ENCODE measurements at places on chromosomes 3 and 15. TPM values are rescaled to one million over a fixed set of nuclear protein-coding genes. Genes with fewer than 3 reads are reported as not detected.

DNA sequence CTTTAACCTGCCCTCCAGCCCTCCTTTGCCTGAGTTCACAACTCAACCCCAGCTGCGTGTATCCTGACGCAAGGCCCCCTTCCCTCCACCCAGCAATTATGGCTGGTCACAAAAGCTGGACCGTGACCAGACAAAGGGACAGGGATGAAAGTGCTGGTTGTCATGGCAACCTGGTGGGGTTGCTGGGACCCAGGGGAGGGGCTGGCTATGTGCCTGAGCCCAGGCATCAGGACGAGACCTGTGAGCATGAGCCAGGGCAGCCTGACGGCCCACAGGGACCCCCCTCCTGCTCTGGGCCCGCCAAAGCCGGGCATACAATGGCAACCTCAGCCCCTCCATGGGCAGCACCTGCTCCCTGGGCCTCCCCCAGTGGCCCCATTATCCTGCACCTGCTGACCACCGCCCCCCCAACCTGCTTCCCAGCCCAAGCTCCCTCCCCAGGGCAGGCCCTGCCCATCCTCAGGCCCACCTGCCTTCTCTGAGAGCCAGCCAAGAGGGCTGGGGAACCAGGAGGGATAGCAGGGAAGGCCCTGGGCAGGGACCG lies 4.5 kb upstream of the DNAH1 start:
- DNase-seq: no peak

DNA sequence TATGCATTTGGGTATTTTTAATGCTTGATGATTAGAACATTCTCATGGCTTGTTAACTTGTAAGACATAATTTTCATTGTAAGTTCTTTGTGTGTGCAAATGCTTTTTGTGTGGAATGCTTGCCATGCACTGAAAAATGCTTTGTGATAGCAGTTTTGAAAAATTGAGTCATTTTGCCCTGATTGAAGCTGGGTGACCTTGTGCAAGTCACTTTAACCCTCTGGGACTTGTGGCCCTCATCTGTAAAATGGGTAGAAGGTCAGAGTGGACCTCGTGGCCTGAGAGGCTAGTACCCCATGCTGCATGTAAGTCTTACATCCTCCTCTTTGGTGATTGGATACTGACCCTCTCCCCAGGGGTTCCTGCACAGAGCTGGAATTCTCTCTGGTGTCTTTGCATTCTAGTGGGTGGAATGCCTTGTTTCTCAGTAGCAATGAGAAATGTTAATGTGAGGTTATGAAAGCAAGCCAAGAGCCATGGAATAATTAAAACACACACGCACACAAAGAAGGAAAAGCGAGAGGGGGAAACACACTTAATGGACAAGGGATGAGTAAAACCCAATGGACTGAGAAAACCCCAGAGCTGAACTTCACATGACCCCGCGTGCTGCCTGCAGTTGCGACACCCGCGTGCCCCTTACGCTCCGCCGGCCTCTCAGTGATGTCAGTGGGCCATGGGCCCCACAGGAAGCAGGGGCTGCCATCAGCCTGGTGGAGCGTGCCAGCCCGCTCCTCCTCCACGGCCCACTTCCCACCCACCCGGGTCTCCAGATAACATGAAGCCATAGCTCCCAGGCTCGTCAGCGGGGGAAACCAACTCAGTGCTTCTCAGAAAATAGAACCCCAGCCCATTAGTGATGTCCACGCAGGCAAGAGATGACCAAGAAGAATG lies 44.0 kb downstream of the SMAD3 start:
- DNase-seq: peak; percentile 50

DNA sequence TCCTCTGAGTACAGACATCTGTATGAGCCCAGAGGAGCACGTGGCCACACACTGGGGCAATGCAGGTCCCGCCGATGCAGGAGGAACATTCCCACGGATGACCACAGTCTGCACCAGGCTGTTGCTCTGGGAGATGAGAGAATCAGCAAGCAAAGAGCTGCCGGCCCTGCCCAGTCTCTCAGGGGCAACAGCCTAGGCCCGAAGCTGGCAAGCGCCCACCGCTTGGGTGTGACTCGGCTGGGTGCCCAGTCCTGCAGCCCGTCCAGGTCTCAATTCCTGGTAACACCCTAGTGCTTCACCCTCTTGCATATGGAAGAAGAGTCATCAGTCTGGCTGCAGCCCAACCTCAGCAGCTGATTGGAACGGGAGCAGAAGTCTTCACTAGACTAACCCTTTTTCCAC lies 153.7 kb upstream of the HES1 start:
- peak; percentile 88 for DNase-seq

DNA sequence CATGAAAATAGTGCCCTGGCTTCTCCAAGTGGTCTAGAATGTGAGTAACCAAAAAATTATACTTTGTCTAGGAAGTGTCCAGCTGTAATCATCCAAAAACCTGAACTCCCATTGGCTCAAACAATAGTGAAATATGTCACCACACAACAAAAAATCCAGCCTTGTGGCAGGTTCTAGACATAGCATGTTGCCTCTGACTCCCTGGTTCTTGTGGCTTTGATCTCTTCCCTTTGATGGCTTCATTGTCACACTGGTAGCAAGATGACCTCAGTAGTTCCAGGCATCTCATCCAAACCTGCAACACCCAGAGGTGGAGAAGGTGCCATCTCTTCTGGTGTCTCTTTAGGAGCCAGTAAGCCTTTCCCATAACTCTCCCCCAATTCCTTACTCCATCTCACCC lies 74.7 kb downstream of the CMSS1 start:
- DNase-seq: no peak

CFAP20DC gene
- polyA plus RNA-seq: 1.2 TPM

- peak; percentile 29 for DNase-seq
Measured at GRCh38 chr3:137259701-137260100, 301.9 kb downstream of the IL20RB start.

DNA sequence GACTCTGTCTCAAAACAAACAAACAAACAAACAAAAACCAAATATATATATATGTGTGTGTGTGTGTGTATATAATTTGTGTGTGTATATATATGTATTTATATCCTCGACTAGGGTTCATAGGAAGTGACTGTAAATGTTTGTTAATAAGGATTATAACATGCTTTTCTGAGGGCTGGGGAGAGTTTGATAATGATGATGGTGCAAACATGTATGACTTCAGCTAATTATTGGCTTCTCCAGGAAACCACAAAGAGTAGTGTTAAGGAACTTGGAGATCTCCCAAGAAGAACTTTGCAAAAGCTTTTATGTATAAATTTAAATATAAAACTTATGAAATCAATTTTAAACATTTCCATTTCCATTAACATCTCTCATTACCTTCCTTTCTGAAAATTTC lies 3.9 kb upstream of the OPA1 start:
- no peak for DNase-seq

- DNase-seq: no peak
Measured at GRCh38 chr3:24684506-24685023, 189.9 kb upstream of the THRB start.

DNA sequence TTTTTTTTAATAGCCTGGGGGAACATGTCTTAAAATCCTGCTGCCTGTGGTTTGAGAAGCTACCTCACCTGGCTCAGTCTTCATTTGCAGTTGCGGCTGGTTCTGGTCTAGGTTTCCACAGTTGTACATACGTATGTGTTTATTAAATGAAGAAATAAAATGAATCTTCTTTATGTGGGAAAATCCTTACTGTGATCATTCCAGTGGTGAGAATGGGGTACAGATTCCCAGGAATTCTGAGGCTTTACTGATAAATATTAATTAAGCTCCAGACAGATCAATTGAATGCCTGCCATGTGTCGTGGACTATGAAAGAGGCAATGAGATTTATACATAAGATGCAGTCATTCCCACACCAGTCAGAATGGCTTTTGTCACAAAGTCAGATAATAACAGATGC lies 356.1 kb upstream of the GRM7 start:
- DNase-seq: no peak

THSD4 gene
- 17.5 TPM for polyA plus RNA-seq

TERC gene
- polyA plus RNA-seq: not detected

GRCh38 chr3:183018421-183019192 lies 38.3 kb upstream of the DCUN1D1 start:
- no peak for DNase-seq

NBEAL2 gene
- 15.8 TPM for polyA plus RNA-seq

DNA sequence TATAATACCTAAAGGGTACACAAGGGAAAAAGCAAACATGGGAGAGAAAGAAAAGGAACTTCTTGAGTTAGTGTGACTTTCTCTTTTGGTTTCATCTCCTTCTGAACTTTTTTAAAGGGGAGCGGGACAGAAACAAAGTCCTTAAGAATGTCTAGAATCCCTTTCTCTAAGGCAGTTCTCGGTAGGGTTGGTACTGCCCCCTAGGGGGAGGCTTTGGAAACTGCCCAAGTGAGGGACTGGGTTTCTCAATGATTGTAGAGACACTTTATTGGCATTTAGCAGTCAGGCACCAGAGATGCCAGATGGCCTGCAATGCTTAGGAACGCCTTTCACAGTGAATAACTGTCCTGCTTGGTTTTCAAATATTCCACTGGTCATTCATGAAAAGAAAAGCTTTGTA lies 172.7 kb downstream of the WDR72 start:
- DNase-seq: no peak

GRCh38 chr3:23079976-23080375 lies 123.2 kb upstream of the UBE2E2 start:
- no peak for DNase-seq

DNA sequence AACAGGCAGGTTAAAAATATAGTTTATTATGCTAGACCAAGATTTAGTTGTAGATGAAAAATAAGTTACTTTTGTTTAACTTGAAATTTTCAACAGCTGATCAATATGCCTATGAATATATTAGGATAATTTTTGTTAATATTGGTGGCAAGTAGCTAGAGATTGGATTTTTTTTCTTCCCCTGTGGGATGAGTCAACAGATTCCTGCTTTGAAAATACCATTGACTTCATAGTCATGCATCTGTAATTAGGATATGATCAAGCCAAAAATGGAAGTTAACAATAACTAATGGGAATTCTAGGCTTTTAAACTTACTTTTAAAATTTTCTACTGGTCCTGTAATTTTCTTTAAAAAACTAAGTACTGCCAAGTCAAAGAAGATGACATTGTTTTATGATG lies 211.7 kb downstream of the ZIC1 start:
- no peak for DNase-seq

KLHL40 gene
- 206 TPM for polyA plus RNA-seq

SLC2A2 gene
- not detected for polyA plus RNA-seq

DNA sequence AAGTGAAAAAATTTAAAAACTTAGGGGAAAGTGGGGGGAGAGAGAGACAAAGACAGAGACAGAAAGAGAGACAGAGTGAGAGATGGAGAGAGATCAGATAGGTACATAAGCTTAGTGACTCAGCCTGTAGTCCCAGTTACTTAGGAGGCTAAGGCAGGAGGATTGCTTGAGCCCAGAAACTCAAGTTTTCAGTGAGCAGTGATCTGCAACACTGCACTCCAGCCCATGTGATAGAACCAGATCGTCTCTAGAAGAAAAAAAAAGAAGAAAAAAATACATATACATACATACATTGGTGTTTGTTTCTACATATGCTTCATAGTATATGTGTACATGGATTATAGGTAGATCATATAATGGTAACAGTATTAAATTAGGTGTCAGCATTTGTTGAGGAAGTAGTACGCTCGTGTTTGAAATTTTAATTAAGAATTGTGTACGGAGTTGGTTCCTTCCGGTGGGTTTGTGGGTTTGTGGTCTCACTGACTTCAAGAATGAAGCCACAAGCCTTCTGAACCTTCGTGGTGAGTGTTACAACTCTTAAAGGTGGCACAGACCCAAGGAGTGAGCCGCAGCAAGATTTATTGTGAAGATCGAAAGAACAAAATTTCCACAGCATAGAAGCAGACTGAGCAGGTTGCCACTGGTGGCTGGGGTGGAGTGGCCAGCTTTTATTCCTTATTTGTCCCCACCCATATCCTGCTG lies 38.3 kb upstream of the SNRPN start:
- no peak for DNase-seq

DNA sequence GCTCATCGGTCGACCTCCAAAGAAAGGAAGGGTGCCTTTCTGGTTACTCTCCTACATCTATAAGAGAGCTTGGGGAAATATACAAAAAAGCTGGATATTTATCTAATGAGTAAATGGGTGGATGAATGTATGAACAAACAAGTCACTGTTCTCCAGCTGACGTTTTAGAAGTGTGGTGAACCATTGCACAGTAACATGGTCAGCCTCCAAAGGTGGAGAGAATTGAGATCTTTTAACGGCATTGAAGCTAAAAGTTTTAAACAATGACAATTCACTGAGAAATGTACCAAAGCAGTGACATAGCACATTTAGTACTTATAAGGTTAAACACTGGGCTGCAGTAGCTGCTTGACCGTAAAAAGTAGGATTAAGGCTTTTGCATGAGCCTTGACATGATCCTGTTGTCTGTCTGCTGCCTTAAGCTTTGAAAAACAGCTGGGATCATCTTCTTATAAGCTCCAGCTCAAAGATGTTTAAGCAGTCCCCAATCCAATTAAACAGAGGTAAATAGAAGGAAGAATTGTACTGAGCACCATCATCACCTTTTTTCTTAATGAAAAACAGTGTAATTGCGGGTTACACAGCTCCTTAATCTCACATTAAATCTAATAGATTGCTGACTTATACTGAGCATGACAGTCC lies 222.9 kb downstream of the WDR72 start:
- DNase-seq: no peak

DNA sequence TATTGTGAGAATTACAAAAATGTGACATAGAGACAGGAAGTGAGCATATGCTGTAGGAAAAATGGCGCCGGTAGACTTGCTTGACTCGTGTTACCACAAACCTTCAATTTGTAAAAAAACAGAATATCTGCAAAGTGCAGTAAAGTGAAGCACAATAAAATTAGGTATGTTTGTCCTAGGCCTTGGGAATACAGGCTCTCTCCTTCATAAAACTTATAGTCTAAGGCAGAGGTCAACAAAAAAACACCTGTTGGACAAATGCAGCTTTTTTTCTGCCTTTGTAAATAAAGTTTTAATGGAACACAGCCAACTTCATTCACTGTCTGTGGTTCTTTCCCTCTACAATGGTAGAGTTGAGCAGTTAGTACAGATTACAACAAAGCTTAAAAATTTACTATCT lies 216.8 kb upstream of the SATB1 start:
- DNase-seq: no peak

IQCB1 gene
- polyA plus RNA-seq: 20.5 TPM

DNA sequence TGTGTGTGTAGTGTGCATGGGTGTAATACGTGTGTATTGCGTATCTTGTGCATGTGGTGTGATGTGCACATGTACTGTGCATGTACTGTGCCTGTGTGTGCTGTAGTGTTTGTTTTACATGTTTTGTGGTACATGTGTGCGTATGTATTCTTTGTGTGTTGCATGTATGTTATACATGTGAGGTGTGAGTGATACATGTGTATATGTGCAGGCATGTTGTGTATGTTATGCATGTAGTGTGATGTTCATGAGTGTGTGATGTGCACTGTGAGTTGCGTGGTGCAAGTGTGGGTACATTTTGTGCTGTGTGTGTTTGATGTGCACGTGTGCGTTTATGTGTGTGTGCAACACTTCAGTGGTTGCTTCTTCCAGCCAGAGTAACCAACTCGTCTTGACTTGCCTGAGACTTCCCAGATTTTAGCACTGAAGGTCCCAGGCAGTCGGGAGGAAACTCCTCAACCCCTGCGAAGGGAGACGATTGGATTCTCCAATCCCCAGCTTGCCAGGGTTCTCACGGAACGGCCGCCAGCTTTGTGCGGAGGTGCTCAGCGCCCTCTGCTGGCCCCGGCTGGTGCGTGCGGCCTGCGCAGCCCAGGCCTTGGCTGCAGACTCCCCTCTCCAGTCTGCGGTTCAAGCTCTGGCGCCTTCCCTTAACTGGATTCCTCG lies 3.6 kb downstream of the GALNT15 start:
- peak; percentile 84 for DNase-seq

GOLGA8J gene
- polyA plus RNA-seq: 0.52 TPM

- no peak for DNase-seq
Measured at GRCh38 chr3:44339181-44340057, 853 bp downstream of the TCAIM start.

All from hindlimb muscle (tissue), 1 donor.